ENCODE measurements at places on chromosomes 5 and 9.

DNA sequence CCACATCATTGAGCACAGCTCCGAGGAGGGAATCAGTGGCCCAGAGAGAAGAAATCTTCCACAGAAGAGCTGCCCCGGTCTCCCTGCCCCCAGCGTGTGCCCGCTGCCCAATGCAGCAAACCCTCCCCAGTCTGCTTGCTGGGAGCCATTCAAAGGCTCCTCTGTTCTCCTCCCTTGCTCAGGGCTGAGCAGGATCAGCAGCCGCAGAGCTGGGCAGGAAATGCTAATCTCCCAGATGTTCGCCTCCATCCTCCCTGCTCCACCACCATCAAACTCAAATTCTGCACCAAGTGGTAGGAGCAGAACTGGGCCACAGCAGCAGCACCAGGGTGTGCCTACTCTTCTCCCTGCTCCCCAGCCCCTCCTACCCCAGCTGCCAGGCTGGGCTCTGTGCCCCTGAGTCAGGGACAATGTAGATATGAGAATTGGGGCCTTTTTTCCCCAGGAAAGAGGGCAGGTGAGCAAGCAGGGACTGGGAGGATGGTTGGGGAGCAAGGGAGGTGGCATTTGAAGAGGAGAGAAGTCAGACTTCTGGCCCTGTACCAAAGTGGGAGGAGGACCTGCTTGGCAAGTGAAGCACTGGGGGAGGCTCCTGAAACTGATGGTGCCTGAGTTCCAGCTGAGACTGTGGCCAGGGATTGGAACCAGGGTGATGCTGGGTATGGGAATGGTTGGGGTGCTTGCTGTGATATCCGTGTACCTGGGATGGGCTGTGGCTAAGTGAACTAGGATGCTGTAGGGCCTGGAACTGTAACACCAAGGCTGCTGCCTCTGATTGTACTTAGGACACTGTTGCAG, 1.9 kb upstream of the PCDH1 start:
- DNase-seq, result no peak

GRCh38 chr9:97504381-97505216, 3.1 kb downstream of the TMOD1 start:
- DNase-seq, result no peak

GRCh38 chr9:94145640-94146039, 61.4 kb downstream of the PTPDC1 start:
- no peak for DNase-seq

GRCh38 chr5:107674655-107675054, 3.9 kb upstream of the EFNA5 start:
- no peak for DNase-seq

GRCh38 chr5:125323613-125324012, 577.2 kb upstream of the ZNF608 start:
- no peak for DNase-seq

- no peak for DNase-seq
These were observed 174.0 kb downstream of the NR3C1 start for GRCh38 chr5:143229426-143229895.

- no peak for DNase-seq
These were observed 63.7 kb downstream of the SLC1A1 start for GRCh38 chr9:4553951-4554381.

DNA sequence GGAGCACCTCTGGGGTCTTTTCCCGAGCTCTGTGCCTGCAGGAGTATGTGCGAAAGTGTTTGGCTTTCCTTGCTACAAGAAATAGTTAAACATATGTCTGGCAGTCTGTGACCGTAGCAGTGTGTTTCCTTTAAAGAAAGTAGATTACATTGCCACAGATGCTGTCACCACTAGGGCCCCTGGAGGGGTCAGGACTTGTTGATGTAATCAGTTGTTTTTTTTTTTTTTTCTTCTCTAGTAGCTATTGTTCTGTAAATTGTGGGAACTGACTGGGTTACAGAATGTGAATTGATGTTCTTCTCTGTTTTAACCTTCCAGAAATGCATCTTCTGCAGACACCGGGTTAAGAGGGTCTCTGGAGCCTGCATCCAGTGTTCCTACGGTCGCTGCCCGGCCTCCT, 345.6 kb downstream of the KDM4C start:
- DNase-seq, result no peak
